Right cardiac atrium (tissue), 5 donors: ENCODE measurements at places on chromosomes 2 and 18. TPM values are rescaled to one million over a fixed set of nuclear protein-coding genes. Genes with fewer than 3 reads are reported as not detected.

ACKR3 gene
- total RNA-seq: 50.1 TPM

DNA sequence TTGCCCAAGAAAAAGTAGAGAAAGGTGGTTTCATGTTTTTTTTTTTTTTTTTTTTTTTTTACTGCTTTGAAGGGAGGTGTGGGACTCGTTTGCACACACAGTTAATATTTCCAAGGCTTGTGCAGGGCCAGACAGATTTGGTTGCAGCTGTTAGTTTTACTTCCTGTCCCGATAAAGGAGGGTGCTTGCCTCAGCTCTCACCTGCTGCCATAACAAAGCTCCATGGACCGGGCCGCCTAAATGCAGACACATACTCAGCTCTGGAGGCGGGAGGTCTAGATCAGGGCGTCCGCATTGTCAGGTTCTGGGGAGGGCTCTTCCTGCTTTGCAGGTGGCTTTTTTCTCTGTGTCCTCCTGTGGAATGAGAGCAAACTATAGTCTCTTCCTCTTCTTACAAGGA is 69.9 kb downstream of the ODC1 start:
- no peak for DNase-seq

PRLH gene
- not detected for total RNA-seq

CYTIP gene
- total RNA-seq: 2.6 TPM

CNGA3 gene
- total RNA-seq: not detected

PSTPIP2 gene
- 2.0 TPM for total RNA-seq

- DNase-seq: no peak
Measured at GRCh38 chr2:234968631-234969305, 17.0 kb downstream of the SH3BP4 start.

ANAPC1 gene
- 20.7 TPM for total RNA-seq

GRCh38 chr2:5561006-5561405 is 131.2 kb upstream of the SOX11 start:
- DNase-seq: peak; percentile 35

GPR75 gene
- 1.1 TPM for total RNA-seq

DNA sequence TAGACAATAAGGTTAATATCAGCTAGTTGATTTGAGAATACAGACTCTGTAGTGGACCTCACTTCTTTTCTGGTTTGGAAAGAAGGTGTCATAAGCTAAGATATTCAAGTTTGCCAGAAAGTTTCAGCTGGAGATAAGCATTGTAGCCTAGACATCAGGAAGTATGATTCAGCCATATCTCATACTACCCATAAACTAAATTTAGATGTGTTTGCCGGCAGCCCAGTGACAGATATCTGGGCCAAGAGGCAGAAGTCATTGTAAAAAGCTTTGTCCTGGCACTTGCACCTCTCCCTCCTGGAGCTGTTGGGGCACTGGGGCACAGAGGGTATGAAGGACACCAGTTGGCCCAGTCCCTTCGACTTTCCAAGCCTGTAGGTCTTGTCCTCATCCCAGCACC is 128.0 kb downstream of the EPHA4 start:
- DNase-seq: peak; percentile 32

DNA sequence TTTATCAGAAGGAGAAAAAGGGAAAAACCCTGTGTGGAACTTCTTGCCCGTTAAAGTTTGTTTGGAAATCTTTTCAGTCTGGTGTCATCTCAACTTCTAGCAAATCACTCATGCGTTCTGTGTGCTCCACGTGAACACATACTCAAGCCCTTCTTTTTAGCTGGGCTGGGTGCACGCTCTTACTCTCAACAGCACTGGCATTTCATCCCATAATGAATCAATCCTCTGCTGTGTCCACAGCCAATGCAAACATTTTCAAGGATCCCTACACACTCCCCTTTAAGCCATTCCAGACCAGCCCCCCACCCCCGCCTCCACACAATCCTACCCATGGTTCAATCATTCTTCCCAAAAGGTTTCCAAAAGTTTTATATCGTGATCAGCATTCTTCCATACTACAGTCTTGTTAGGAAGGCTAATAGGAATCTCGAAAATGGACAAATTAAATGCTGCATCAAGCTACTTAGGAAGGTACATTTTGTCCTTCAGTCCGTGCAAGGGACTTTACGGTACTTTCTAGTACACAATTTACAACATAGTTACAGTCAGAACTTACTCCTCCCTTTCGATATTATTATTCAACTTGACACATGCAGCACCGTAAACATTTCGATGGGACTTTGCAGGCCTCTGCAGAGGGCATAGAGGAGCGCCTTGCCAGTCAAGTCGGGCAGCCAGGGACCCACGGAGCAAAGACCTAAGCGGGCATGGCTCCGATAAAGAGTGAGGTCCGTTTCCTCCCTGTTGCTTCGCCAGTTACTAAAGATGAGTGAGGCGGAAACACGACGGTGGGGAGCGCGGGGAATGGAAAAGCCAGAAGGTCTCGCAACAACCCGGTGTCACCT is 1.4 kb downstream of the PTGR3 start:
- DNase-seq: no peak

- peak; percentile 74 for DNase-seq
Measured at GRCh38 chr2:200728630-200729029, 83.1 kb upstream of the BZW1 start.

DNA sequence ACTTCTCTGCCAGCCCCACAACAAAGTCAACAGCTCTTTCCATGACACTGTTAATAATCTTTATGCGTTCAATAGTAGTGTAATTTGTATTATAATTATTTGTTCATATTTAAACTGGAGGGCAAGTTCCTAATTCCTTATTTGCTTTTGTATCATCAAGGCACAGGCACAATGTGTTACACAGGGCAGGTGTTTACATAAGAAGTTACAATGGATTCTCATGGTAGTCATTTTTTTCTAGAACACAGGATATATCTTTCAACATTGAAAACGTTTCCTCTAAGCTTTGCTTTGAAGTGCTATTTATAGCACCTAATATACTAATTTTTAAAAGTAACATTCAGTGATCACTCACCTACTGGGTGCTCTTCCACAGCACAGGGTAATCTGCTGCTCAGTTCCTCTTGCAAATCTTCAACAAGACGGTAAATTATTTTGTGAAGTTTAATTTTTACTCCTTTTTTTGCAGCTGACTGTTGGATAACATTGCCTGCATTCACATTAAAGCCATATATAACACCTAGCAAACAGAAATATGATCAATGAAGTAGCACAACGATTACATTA is 7.3 kb downstream of the RPS27A start:
- DNase-seq: no peak

DNA sequence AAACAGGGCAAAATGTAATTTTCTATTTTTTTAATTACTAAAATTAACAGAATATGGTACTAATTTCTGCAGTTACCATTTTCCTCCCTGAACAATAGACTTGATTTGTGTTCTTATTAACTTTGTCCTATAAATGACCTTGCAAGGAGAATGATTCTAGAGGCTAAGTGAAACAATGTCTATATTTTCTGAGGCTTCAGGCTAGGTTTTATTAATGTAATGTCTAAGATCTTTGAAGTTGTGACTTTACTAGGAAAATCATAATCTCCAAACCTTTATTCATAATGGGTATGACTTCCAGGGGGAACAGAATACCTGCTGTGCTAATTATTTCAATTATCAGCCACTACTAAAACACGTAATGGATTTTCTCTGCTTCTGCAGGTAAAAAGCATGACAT is 94.4 kb downstream of the TAF4B start:
- no peak for DNase-seq

ARHGAP15 gene
- total RNA-seq: 6.5 TPM

GRCh38 chr18:46397174-46397573 is 259.8 kb downstream of the LOXHD1 start:
- DNase-seq: no peak

- DNase-seq: no peak
Measured at GRCh38 chr18:44568986-44569385, 111.7 kb upstream of the SETBP1 start.

- DNase-seq: no peak
Measured at GRCh38 chr2:43905871-43906270, 67.1 kb downstream of the ABCG8 start.

SLC30A3 gene
- total RNA-seq: 17.3 TPM
